ENCODE measurements at places on chromosomes 1 and 21. TPM values are rescaled to one million over a fixed set of nuclear protein-coding genes. Genes with fewer than 3 reads are reported as not detected.

FCRL5 gene
- total RNA-seq = not detected

AVPR1B gene
- not detected for total RNA-seq

TNFAIP8L2 gene
- total RNA-seq = not detected

VHLL gene
- total RNA-seq = 0.09 TPM

NOS1AP gene
- total RNA-seq = 0.66 TPM

NFASC gene
- total RNA-seq = under 0.01 TPM

TBX15 gene
- 0.28 TPM for total RNA-seq

ARHGEF16 gene
- 0.09 TPM for total RNA-seq

LEPR gene
- 15.9 TPM for total RNA-seq

AURKAIP1 gene
- 109 TPM for total RNA-seq

MTFR1L gene
- 22.8 TPM for total RNA-seq

INPP5B gene
- 23.7 TPM for total RNA-seq

KCNQ4 gene
- total RNA-seq = not detected

Measured in endothelial cell of coronary artery (primary cell).